ENCODE measurements at places on chromosomes 1 and 21.

DNA sequence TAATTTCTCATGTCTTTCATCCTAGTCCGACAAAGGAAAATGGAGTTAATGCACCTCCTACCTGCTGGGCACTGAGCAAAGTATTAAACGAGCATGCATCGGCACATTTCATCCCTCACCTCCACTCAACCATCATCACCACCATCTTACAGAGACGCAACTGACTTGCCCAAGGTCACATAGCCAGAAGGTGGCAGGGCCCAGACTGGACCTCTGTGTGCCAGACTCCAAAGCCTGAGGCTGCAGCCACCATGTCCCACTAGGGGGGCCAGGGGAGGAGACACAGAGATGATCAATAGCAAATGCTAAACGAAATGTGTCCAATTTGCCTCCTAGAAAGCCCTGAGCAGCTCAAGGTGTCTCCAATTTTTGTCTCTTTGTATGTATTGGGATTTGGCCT, 163.7 kb upstream of the EDN2 start:
- DNase-seq: no peak

- no peak for DNase-seq
Measured at GRCh38 chr1:29389533-29390041, 153.3 kb downstream of the PTPRU start.

GRCh38 chr1:232447125-232447524, 182.8 kb downstream of the SIPA1L2 start:
- DNase-seq: no peak

- no peak for DNase-seq
Measured at GRCh38 chr1:1631782-1632420, at the start of gene MMP23B. Gene MMP23B, plus strand, starts transcription at chr1:1632173. Its CDS starts 46 bp downstream, at chr1:1632219.

DNA sequence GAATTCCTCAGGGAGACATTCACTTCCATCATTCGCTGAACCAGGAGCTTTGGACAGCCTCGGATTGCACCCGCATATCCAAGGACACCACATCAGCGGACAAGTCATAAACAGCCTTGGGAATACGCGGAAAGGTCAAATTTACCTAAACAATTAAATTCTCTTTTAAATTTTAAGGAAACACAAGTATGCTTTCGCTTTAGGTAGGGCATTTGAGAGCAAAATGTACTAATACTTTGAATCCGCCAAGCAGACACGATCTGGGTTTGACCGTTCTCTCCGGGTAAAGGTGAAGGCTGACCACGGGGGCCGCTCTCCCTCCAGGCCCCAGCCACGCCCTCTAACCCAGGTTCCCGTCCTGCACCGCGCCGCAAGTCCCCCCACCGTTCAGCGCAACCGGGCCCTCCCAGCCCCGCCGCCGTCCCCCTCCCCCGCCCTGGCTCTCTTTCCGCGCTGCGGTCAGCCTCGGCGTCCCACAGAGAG, 479 bp upstream of the ACADM start:
- DNase-seq: peak; percentile 85

- DNase-seq: no peak
Measured at GRCh38 chr1:169060919-169061639, 45.4 kb upstream of the ATP1B1 start.

DNA sequence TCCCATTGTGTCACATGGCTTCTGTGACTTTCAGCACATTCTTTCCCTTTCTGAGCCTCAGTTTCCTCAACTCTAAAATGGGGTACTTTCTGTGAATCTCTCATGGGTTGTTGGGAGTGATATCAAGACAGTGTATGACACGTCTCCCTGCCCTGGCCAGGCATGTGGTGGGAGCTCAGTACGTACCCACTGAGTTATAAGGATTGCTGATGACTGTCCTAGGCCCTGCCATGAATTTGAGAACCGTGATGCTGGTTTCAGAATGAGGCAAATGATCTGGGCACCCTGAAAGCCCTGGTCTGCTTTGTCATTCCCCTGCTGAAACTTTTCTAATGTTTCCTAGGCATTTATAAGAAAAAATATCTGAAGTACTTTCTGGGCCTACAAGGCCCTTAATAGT, 3.6 kb downstream of the ZNF362 start:
- DNase-seq: peak; percentile 17

DNA sequence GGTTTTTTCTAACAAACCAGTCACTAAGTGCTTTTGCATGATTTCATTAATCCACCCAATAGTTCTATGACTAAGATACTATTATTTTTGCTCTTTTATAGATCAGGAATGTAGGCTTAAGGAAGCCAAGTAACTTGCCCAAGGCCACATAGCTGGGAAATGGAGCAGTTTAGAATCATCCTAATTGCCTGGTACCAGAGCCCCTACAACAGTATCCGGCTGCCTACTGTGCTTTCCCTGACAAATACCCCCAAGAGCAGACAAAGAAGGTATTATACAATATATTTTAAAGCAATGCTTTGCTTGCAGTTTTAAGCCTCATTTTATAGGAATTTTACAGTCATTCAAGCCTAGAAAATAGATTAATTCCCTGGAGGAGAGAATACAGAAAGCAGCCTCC, 45.5 kb upstream of the RASAL2 start:
- no peak for DNase-seq

DNA sequence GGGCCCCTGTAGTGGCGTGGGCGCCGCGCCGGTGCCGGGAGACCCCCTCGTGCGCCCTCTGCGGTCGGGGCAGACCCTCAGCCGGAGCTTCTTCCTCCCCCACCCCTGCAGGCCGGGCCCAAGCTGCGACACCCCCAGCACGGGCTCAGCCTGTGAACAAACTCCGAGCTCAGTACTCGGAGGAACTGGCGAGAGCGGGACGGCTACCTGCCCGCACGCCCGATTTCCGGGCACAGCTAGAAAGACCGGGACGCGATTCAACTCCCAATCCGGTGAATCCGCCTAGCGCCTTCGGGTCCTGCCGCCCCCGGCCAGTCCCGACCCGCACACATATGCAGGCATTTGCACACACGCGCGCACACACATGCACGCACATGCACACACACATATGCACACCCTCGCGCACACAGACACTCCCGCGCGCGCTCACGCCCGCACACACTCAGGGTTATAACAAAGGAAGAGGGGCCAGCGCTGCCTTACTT, 580 bp upstream of the BLACAT1 start:
- DNase-seq: peak; percentile 23

DNA sequence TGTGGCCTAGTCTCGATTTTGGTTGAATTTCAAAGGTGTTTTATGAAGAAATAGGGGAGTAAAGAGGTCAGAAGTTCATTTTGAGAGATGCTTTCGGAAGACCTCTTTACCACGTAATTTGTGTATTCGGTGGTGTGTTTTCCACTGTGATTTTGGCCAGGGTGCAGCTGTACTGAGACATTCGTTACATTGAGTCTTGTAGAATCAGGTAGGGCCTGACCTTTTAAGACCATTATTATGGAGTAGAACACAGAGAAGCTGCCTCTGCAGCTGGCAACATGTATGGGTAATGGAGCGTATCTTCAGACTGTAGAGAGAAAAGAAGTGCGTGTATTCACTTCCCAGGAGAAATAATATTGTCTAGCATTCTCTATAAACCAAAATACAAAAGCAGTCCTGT, 326.5 kb downstream of the PDE4B start:
- DNase-seq: no peak

DNA sequence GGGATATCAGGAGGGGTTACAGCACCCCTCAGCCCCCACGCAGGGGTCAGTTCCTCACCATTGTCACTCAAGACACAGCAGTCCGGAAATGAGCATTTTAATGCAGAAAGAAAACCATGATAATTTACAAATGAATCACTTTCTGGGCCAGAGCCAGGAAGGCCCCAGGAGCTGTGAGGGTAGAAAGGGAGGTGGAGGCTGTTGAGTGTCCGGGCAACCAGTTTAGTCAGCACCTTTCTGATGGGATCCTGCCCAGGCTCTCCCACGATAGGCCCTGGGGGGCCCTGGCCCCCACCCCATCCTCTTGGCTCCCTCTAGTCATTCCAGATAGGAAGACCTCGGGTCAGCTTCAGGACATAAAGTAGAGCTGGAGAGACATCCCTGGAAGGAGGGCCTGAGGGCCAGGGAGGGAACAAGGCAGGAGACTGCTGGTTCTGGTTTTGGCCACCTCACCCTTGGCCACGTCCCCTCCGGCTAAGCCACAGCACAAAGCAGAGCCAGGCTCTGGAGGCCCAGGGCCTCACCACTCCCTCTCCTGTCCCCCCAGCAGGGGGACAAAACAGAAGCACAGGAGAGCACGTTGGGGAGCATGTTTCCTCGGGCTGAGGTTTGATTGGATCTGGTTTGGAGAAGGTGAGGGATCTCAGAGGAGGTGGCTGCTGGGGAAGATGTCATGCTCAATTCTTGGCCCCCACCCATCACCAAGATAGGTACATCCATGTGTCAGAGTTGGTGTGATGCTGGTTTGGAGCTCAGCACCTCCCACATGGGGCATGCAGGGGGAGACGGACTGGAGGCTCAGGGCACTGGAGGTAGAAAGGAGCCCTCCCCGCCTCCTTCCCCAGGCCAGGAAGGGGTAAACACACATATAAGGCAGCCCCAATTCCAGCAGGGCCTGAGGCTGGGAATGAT, 20.6 kb downstream of the ETNK2 start:
- no peak for DNase-seq

DNA sequence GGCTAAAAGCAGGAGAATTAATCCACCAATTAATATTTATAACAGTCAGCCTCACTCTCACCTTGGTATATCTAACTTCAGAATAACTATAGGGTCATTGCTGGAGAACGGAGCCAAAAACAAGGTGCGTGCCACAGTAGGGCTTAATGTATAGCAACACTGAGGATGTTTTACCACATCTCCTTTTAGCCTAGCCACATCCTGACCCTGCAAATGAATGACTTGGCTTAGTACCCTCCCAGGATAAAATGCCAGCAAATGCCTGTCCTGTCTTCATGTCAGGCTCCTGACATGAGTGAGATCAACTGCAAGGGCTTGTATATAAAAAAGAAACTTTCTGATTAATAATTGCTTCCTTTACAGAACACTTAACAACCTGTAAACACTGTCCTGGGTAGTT, 2.7 kb upstream of the CDC42BPA start:
- DNase-seq: no peak

DNA sequence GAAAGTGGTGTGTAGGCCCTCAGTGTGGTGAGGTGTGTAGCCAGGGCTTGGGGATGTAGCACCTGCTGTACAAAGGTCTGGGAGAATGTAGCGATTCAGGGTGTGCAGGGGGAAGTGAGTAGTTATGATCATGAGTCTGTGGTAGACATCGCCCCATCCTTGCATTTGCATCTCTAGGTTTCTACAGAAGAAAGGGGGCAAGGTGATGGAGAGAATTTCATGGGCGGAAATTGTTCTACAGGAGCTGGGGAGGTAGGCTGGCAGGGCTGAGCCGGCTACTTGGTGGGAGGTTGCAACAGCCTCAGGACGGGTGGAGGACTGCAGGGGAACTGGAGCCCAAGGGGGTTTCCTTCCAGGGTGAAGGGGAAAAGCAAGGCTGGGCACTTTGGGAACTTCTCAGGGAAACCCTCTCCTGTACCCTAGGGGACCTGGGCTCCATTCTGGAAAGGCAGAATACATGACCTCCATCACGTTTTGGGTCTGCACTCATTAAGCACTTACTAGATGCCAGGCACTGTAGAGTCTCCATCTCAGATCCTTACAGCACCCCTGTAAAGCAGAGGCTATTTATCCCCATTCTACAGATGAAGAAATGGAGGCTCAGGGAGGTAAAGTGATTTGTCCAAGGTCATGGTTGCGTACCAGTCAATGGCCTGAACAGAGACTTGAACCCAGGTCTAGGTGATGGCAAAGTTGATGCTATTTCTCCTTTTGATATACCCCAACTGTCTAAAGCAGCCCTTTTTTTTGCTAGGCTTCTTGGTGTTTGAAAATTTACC, 14.5 kb upstream of the TNFRSF1B start:
- DNase-seq: no peak

- peak; percentile 37 for DNase-seq
Measured at GRCh38 chr1:1510912-1511532, 940 bp upstream of the ATAD3A start.

DNA sequence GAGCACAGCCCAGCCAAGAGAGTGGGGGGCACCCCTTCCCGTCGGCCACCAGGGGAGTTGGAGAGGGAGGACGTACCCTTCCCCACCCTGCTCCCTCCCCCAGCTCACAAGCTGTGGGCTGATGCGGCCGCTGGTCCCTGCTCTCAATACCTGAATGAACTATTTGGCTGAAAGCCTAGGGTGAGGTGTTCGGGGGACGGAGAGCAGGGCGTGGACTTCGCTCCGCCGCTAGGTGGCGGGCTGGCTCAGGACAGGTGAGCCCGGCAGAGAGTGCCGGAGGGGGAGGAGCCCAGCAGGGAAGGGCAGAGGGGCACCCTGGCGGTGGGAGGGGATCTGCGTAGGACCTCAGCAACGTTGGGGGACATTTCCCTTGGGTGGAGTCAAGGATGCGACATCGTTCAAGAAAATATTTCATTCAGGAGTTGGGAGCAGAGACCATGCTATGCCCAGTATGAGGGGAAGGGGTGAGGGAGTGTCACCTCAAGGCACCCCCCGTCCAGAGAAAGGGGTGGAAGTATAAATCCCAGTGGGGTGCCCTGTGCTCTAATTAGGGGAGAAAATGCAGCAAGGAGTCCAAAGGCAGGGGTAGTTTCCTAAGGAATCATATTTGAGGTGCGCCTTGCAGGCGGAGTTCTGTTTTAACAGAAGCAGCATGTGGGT, 12.0 kb upstream of the RHBG start:
- peak; percentile 80 for DNase-seq

DNA sequence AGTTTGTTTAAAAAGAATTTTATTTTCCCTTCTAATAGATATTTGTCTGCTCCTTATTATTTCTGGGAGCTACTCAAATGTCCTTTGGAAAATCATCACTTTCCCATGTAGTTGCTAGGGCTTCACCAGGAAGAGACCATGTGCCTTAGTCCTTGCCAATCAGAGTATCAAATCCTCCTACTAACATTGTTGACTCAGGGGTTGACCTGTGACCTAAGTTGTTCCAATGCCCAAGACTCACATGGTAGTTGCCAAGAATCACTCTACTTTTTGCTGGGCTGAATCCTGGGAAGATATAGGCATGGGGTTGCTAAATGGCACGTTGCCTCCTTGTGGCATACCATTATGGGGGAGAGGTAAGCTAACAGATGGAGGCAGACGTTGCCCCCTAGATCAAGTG, 58.2 kb upstream of the FOXD3 start:
- no peak for DNase-seq

DNA sequence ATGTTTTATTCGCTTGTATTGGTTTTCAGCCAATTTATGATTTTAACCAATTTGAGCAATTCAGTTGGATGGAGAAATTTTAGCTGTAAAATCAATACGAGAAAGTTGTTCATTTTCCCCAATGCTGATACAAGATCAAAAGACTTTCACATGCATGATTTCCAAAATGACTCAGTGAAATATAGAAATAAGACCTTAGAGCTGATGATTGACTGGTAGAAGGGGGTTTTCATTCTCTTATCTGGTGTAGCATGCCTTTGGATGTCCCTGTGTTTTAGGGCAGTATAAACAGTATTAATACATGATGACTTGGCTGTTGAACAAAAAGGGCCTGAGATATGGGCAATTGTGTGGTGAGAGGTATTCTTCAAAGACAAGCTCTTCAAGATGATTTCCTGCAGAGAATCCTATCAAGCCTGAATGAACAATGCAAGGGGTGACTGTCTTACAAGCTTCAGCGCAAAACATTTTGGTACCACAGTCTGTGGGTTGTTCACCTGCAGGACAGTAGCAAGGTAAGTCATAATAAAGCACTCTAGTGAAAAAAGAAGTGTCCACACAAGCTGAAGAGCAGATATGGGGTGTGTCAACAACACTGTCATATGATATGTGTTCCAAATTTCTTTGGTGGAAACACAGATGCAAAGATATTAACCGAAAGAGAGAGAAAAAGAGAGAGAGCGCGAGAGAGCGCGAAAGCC, 156.2 kb downstream of the TNFSF18 start:
- peak; percentile 23 for DNase-seq

- no peak for DNase-seq
Measured at GRCh38 chr1:77280962-77281361, 857 bp upstream of the AK5 start.

All from stimulated activated CD4-positive, alpha-beta T cell treated with anti-CD3 and anti-CD28 coated beads, Interleukin-15, amount 100 ng/mL, for 24 hours (primary cell).